ENCODE measurements at places on chromosomes 12 and 14.

DNA sequence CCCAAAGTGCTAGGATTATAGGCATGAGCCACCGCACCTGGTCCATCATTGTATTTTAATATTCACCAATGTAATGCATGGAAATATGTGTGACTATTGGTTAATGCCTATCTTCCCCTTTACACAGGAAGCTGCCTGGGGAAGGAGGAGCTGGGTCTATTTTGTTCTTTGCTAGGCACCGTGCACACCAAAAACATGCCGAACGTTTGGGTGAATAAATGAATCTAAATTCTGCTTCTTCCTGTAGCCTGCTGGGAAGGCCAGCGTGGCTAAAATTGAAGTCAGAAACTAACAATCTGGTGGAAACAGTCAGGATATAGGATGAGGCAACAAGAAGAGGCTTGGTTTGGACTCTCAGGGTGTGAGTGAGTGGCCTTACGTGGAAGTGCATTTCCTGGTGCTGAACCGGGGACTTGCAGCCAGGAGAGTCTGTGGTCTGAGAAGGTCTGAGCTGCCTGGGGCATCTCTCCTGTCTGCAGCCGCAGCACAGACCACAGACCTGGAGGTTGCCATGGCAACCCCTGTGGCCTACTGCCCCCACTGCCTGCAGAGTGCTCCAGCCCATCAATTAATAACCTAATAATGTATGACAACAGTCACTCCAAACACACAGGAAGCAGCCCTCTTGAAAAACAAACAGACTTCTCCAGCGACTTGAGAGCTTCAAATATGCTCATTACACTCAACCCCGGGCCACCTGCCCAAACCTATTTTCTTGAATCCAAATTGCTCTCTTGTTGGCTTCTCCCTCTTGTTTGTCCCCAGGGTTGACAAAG, 5.5 kb upstream of the GPR68 start:
- no peak for DNase-seq

DNA sequence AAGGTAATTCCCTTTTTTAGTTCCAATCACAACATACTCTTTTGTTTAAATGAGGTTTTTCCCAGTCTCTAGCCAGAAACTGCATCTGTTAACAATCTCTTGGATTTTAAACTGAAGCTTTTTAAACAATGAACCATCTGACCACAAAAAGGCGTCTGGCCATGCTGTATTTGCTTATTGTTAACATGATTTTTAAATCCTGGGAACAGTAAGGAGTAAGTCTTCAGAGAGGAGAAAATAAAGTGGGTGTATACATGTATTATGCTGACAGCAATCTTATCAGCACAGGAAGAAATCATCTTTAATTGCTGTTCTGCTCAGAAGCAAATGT, 106.2 kb downstream of the DAAM1 start:
- DNase-seq = no peak

DNA sequence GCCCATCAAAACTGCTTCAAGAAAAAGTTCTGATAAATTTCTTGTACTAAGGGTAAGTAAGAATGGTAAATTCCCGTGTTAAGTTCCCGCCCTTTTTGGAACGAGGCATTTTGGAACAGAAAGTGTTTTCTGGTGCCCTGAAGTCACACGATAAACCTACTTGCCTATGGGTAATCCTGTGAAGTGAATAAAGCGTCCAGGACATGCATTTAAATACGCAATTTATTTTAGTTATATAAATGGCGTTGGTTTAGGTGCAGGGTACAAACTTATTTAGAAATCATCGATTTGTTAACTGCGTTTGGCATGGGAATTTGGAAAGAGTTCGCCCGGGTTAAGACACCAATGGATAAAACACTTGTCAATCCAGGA, 715 bp upstream of the RAP1B start:
- DNase-seq = no peak

GRCh38 chr14:99146616-99147365, 125.2 kb downstream of the BCL11B start:
- DNase-seq = no peak

- DNase-seq = no peak
These were observed 64.2 kb upstream of the PYGL start for GRCh38 chr14:51008446-51008845.

GRCh38 chr12:81492131-81492720, 266.9 kb downstream of the PPFIA2 start:
- no peak for DNase-seq

- DNase-seq = no peak
These were observed 505.2 kb downstream of the RMST start for GRCh38 chr12:97967831-97968230.
